Activated CD4-positive, alpha-beta memory T cell treated with anti-CD3 and anti-CD28 coated beads for 36 hours (primary cell): ENCODE measurements at places on chromosomes 4 and X. TPM values are rescaled to one million over a fixed set of nuclear protein-coding genes. Genes with fewer than 3 reads are reported as not detected.

DNA sequence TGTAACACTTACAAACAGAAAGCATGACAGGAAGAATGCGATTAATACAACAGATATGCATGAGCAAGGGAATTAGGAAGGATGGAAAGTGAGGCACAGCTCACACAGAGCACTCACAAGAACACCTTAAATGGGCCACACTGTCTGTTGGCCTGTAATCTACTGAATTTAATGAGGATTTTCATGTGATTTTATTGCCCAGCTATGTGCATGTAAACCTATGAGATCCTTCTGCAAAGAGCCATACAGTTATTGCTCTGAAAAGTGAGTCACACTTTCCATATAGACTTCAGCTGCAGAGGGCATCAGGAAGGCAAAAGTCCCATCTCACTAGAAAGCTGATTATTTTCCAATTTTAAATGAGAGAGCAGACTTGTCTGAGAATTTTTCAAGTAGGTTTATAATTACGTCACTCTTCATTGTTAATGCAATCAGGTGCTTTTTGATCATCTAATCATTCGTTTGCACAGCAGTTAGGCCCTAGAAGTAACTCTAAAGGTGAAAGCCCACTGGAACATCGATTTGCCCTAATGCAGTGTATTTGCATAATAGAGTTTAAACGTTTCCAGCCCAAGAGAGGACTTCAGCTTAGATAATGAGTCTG lies 832.7 kb upstream of the INTU start:
- H3K27me3 ChIP-seq, result no peaks in the 10 kb centered on the region
- no peaks in the 10 kb centered on the region for H3K36me3 ChIP-seq
- H3K4me3 ChIP-seq, result no peak overlapping the region
- DNase-seq, result no peak
- H3K27ac ChIP-seq, result no peak overlapping the region
- no peaks in the 10 kb centered on the region for H3K4me1 ChIP-seq

- H3K27ac ChIP-seq, result no peak overlapping the region
- DNase-seq, result no peak
- H3K4me3 ChIP-seq, result no peak overlapping the region
- H3K27me3 ChIP-seq, result no peaks in the 10 kb centered on the region
These were observed 22.9 kb downstream of the SHISA3 start for GRCh38 chr4:42420140-42420539.

- H3K4me3 ChIP-seq, result peak overlapping the region; percentile 100
- H3K27me3 ChIP-seq, result peaks cover 3% of the 10 kb centered on the region
These were observed 586 bp downstream of the HERC5 start for GRCh38 chr4:88457307-88458103.

GRCh38 chr4:141427726-141428296 lies 207.1 kb downstream of the ZNF330 start:
- H3K27ac ChIP-seq, result no peak overlapping the region
- H3K36me3 ChIP-seq, result no peaks in the 10 kb centered on the region
- no peak overlapping the region for H3K4me3 ChIP-seq
- DNase-seq, result no peak
- H3K4me1 ChIP-seq, result no peaks in the 10 kb centered on the region

DNA sequence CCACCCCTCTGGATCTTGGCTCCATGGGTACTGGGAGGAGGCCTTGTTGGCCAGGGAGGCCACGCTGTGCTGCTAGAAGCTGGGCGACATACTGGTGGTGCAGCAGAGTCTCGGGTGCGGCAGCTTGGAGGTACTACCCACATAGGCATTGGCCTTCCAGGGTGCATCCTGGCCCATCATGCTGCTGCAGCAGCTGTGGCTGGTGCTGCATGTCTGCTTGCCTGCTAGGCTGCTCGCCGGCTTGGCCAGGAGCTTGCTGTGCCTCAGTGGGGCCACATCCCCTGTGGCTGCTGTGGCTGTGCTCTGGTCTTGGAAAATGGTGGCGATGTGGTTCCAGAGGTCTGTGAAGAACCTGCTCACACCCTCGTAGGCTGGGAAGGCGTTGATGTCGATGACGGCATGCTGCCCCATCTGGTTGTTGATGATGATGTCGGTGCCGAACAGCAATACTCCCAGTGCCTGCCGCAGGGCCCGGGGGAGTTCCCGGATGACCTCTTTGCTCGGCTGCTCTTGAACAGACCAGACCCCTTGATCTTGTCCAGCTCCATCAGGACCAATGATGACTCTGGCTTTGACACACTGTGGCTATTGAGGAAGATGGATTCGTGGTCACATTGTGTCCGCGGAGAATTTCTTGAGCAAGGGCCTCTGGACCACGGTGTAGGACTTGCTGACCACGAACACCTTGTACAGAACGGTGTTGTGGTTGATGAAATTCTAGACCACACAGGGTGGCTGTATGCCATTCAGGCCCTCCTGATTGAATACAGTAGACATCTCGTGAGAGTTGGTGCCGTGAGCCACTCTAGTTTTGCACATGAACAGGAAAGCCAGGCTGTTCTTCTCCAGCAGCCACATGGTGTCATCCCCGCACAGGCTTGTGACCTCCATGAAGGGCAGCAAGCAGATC lies 11.8 kb downstream of the RBM10 start:
- peaks cover 4% of the 10 kb centered on the region for H3K36me3 ChIP-seq
- H3K27me3 ChIP-seq, result no peaks in the 10 kb centered on the region
- H3K27ac ChIP-seq, result no peak overlapping the region
- H3K4me1 ChIP-seq, result peaks cover 7% of the 10 kb centered on the region
- H3K4me3 ChIP-seq, result no peak overlapping the region

The NUDT11 gene
- total RNA-seq, result 2.8 TPM

DNA sequence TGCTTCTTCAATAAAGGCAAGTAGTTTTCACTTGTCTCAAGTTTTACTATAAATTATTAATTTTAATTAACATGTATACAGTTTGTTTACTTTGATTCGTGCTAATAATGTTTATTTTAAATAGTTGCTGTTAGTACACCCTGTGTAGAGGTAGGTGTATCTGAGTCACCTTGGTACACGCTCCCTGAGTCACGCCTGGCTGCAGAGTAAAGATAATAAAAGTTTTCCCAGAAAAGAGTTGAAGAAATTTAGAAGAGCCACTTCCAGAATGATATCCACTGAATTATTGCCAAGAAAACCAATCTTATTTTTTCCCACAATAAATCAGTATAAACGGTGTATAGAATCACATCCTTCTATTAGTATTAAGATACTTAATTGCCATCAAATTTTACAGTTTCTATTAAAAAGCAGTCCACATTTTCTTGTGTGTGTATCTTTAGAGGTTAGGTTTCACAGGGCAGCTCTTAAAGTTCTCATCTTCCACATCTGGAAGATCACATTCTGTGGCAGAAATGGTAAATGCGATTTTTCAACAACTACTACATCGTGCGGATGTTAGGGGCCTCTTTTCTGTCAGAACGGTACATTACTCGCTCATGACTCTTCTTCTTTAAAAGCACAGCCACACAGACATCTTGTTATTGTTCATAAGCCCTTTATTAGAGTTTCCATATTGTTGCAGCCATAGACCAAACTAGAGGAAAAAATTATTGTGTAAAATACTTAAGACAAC lies 55.4 kb downstream of the HADH start:
- H3K27me3 ChIP-seq, result no peaks in the 10 kb centered on the region
- DNase-seq, result no peak
- H3K4me1 ChIP-seq, result peaks cover 47% of the 10 kb centered on the region
- peaks cover 27% of the 10 kb centered on the region for H3K36me3 ChIP-seq

The GPR34 gene
- 0.24 TPM for total RNA-seq

DNA sequence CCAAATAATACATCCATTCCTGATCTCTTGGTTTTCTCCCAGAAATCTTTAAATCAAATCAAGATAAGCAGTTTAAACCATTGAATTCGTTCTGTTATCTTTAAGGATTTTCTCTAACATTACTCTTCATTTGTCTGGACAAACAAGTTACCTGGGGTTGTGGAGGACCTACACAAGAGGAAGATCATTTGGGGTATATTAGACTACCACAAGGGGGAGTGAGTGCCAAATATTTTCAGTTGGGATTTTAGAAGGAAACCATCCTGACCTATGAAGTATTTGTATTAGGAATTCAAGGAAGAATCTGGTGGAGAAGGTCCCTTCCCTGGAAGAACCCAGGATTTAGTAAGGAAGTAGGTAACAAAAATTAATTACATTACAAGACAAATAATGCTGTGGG lies 12.0 kb upstream of the DCHS2 start:
- H3K27ac ChIP-seq, result no peak overlapping the region
- H3K36me3 ChIP-seq, result no peaks in the 10 kb centered on the region
- H3K27me3 ChIP-seq, result peaks cover 22% of the 10 kb centered on the region
- H3K4me1 ChIP-seq, result no peaks in the 10 kb centered on the region
- DNase-seq, result no peak
- H3K4me3 ChIP-seq, result no peak overlapping the region

The DDIT4L gene
- 0.24 TPM for total RNA-seq

DNA sequence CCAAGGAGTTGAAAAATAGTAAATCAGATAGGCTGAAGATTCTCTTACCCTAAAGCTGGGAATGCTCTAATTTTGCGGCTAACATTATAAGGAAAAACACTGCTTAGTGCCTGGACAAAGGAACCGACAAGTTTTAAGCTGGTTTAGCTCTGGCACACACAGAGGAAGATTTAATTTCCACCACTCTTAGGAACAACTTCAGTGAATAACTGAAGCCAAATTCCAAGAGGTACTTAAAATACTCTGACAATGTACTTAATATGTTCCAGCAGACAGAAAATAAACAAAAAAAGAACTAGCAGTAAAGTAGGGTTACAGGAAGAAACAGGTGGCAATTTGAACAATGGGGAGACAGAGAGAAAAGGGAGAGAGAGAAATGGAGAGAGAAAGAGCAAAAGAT lies 340.8 kb upstream of the NDST4 start:
- no peak overlapping the region for H3K4me3 ChIP-seq
- no peak for DNase-seq
- no peaks in the 10 kb centered on the region for H3K36me3 ChIP-seq
- no peaks in the 10 kb centered on the region for H3K4me1 ChIP-seq
- H3K27ac ChIP-seq, result no peak overlapping the region
- no peaks in the 10 kb centered on the region for H3K27me3 ChIP-seq

DNA sequence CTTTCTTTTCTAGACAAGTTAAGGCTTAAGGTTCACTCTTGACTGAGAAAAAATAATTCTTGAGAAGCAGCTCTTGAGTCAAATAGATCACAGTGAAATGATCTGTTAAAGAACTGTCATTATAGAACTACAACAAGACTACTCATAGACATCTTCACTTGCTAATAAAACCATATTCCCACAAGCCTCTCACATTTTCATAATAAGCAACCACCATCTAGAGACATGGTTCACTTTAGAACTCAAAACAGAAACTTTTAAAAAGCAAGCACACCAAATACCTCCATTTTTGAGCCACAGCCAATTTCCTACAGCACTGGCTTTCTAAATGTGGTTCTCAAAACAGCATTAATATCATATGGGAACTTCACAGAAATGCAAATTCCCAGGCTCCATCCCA lies 309.5 kb downstream of the TMA16 start:
- DNase-seq, result no peak
- H3K4me1 ChIP-seq, result no peaks in the 10 kb centered on the region
- no peak overlapping the region for H3K27ac ChIP-seq
- no peak overlapping the region for H3K4me3 ChIP-seq

The CXorf49B gene
- not detected for total RNA-seq

DNA sequence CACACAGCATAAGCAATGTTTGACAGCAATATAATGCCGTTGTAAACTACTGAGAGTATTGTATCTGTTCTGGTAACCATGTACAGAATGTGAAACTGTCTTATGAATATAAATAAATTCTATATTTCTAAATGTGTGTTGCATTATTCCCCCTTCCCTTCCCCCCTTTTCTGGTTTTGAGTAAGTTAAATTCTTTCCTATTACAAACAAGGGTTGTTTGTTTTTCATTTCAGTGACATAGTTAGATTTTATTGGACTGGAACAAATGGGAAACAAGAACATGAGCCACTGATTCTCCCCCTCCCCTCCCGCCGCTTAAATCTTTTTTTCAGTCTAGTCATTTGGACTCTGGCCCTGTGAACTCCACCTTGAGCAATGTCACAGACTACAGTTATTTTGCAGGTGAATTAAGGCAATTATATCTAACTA lies 69.8 kb downstream of the GPAT3 start:
- H3K4me3 ChIP-seq, result no peak overlapping the region
- no peaks in the 10 kb centered on the region for H3K27me3 ChIP-seq
- H3K27ac ChIP-seq, result no peak overlapping the region
- H3K4me1 ChIP-seq, result no peaks in the 10 kb centered on the region

The WDR17 gene
- total RNA-seq, result 1.1 TPM

DNA sequence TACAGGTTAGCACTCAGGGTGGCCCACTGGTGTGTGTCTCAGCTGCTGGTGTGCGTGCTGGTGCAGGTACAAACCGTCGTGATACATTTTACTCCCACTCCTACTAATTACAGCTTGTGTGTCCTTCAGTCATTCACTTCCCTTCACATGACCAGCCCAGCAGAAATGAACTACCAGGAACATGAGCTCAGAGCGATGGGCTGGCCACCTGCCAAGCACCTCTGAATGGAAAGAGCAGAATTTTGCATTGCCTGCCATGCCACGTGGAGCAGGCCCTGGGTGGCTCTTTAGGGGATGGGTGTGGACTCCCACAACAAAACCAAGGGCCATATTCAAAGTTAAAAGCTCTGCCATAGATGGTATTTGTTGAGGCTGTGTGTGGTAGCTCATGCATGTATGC lies 58.9 kb upstream of the PGM2 start:
- no peak overlapping the region for H3K27ac ChIP-seq
- no peak overlapping the region for H3K4me3 ChIP-seq
- DNase-seq, result peak; percentile 17
- H3K36me3 ChIP-seq, result no peaks in the 10 kb centered on the region
- peaks cover 6% of the 10 kb centered on the region for H3K4me1 ChIP-seq

DNA sequence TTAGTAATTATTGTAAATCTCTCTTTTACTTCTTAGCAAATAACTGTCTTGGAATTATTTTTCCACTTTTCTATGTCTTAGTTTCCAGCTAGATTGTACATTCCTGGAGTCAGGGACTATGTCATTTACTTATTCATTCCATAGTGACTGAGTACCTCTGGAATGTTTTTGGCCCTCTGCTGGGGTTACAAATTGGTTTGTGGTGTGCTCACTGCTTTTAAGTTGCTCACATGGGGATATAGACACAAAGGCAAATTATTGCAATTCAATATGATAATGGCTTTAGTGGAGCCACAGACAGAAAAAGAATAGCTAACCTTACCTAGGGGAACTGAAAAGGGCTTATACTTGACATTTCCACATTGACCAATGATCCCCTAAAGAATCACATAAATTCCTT lies 63.7 kb upstream of the PDGFRA start:
- H3K4me3 ChIP-seq, result no peak overlapping the region
- peaks cover 7% of the 10 kb centered on the region for H3K27me3 ChIP-seq
- no peaks in the 10 kb centered on the region for H3K36me3 ChIP-seq
- H3K27ac ChIP-seq, result no peak overlapping the region

The SPACA5B gene
- not detected for total RNA-seq

The SERPINA7 gene
- not detected for total RNA-seq

- peaks cover 49% of the 10 kb centered on the region for H3K4me1 ChIP-seq
- no peaks in the 10 kb centered on the region for H3K27me3 ChIP-seq
- peak; percentile 39 for DNase-seq
- peaks cover 51% of the 10 kb centered on the region for H3K36me3 ChIP-seq
- H3K27ac ChIP-seq, result peak overlapping the region; percentile 94
These were observed 278.3 kb downstream of the INPP4B start for GRCh38 chr4:142567620-142568451.

The UGT2B7 gene
- total RNA-seq, result not detected

GRCh38 chrX:148380650-148381561 lies 119.5 kb upstream of the AFF2 start:
- H3K4me3 ChIP-seq, result peak overlapping the region; percentile 64
- peaks cover 34% of the 10 kb centered on the region for H3K4me1 ChIP-seq
- no peaks in the 10 kb centered on the region for H3K27me3 ChIP-seq
- no peaks in the 10 kb centered on the region for H3K36me3 ChIP-seq
- peak overlapping the region; percentile 87 for H3K27ac ChIP-seq

The HEPH gene
- not detected for total RNA-seq

The NCAPG gene
- 79.8 TPM for total RNA-seq
